Cardiac fibroblast (primary cell): ENCODE measurements at places on chromosomes 7 and 10.
A peak's percentile ranks its signal among the peaks of the same experiment; 100 is the strongest.

DNA sequence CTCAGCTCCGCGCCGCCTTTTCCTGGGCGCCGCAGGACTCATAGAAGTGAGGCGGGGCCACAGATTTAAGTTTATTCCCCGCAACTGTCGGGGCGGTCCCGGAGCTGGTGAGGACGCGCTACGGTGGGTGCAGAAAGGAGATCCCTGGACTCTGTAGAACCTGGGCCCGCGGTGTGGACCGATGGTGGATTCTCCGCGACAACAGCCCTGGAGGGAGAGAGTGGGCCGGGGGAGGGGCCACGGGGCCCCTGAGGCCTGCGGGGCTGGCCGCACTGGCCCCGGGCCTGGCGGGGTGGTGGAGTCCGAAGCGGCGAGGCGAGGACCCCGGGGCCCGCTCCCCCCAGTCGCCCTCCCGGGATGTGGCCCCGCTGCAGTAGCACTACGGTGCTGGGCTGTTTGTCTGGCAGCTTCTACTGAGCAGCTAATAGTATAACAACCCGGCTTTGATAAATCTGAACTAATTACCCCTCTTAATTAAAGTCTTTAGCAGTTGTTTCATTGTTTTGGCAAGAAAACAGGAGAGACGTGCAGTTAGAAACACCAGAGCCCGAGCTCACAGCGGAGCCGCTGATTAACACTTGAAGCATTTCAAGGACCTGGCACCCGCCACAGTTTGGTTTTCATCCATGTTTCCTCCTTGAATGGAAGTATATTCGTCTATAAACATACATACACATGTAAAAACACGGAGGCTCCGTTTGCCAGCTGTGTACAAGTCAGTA, 4.2 kb downstream of the FEZF1 start:
- DNase-seq = no peak

DNA sequence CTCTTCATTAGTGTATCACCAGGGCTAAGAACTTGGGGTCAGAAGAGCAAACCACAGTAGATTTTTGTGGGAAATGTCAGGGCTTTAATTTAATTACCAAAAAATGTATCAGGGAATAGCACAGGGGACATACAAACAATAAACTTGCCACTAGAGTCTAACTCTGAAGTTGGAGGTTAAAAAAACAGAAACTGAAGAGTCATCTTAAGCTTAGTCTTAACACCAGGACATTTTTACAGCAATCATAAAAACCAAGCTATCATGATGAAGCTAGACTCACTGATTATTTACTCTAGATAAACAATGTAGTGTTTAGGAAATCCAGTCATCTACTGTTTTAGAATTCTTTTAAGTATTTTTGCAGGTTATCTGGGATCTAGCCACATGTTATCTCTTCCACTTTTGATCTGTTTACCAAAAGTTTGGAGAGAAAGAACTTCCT, 48.4 kb upstream of the GLI3 start:
- no peak for DNase-seq

DNA sequence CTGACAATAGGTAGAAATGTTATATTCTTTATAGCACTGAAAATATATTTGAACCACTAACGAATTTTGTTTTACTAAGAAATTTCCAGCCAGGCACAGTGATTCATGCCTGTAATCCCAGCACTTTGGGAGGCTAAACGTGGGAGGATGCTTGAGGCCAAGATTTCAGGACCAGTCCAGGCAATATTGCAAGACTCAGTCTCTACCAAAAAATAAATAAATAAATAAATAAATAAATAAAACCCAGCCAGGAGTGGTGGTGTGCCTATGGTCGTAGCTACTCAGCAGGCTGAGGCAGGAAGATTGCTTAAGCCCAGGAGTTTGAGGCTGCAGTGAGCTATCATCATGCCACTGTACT, 39.8 kb downstream of the PIP4K2A start:
- DNase-seq = no peak

- no peak for DNase-seq
These were observed 715.1 kb downstream of the GRID1 start for GRCh38 chr10:85651497-85651882.

DNA sequence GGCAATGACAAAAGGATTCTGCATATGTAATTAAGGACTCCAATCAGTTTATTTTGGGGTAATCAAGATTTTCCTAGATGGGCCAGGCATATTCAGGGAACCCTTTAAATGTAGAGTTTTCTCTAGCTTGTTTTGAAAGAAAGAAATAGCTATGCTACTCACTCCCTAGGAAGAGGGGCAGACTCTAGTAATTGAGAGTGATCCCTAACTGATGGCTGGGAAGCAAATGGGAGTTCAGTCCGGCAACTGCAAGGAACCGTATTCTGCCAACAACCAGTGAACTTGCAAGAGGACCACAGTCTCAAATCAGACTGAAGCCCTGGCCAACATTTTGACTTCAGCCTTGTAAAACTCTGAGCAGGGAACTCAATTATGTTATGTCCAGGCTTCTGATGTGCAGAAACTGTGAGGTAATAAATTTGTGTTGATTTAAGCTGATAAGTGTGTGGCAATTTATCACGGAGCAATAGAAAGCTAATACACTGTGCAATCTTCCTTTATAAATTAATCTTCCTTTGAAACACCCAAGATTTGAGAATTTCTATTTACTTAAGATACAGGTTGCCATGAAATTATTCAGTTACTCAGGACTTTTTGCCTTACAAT, 14.0 kb downstream of the AOAH start:
- no peak for DNase-seq

GRCh38 chr7:101681170-101682007, 52.3 kb upstream of the MYL10 start:
- peak; percentile 82 for DNase-seq
